BJ (cell line): ENCODE measurements at places on chromosomes 13 and 19. TPM values are rescaled to one million over a fixed set of nuclear protein-coding genes. Genes with fewer than 3 reads are reported as not detected.

The TUBB4A gene
- polyA plus RNA-seq: not detected in 2 replicates

The CYP4F11 gene
- not detected in 2 replicates for polyA plus RNA-seq

The CBY2 gene
- polyA plus RNA-seq: not detected in 2 replicates

The GJB6 gene
- polyA plus RNA-seq: not detected in 2 replicates
